Kidney (tissue), 22 donors: ENCODE measurements at places on chromosomes 11 and 22. TPM values are rescaled to one million over a fixed set of nuclear protein-coding genes. Genes with fewer than 3 reads are reported as not detected.

PARVB gene
- 32.9 TPM for total RNA-seq

MIOX gene
- total RNA-seq, result 3.5 TPM

CD248 gene
- 22.9 TPM for total RNA-seq

DNA sequence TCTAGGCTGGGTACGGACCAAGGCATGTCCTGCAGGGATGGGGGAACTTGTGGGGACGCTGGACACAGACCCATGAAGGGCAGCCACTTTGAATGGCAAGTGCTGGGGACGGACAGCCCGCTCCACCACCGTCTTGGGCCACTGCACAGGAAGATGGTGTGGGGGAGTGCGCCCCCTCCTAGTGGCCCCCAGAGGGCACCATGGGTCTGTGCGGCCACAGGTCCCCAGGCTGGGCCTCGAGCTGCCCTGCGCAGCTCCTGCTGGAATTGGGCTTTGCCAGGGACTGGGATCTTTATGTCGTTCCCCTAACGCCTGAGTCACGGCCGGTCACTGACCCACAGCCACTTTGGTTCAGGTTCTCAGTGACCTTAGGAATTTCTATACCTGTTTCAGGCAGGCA lies 44.4 kb downstream of the NAT10 start:
- DNase-seq, result peak; percentile 32

- DNase-seq, result peak; percentile 56
Measured at GRCh38 chr11:64787526-64788320, 9.4 kb upstream of the SF1 start.

- DNase-seq, result no peak
Measured at GRCh38 chr11:45229401-45230020, 56.6 kb downstream of the SYT13 start.

CHRM1 gene
- total RNA-seq, result 0.44 TPM

SYCE3 gene
- total RNA-seq, result not detected

DNA sequence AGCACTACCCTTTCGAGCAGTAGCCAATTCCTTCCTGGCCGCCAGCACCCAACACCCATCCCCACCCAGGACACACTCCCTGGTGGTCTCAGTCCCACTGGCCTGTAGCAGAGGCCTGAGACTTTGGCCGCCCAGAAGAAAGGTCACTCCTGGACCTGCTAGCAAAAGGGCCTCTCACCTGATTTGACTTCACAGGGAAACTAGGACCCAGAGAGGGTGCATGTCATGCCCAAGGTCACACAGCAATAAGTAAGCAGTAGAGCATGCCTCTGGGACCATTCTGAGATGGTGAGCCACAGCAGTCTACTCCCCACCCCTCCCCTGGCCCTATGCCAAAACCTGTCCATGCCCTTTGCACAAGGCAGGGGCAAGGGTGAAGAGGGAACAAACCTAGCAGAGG lies 7.3 kb downstream of the ARRB1 start:
- DNase-seq, result no peak
